MV-4-11 (cell line): ENCODE measurements at places on chromosomes 3 and 15.

- DNase-seq = no peak
Observed at GRCh38 chr3:117696851-117697407, 987.4 kb downstream of the TUSC7 start.

GRCh38 chr3:125645616-125646015, 50.3 kb upstream of the OSBPL11 start:
- peak; percentile 26 for DNase-seq

DNA sequence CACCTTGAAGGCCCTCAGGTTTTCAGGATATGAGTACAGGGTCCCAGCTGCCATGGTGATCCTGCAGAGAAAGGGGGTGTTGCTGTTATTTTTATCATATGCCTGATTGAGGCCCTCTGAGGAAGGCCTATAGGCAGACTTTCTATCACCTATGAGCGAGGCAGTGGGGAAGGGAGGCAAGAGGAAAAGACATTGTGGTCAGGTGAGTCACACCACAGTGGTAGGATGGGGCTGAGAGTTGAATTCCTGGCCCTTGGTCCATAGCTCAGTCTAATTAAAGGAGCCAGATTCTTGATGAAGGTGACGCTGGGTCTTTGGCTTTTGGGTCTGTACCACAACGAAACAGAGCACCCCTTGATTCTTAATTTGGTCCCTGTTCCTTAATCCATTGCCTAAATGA, 72.7 kb downstream of the ZNF621 start:
- DNase-seq = no peak

DNA sequence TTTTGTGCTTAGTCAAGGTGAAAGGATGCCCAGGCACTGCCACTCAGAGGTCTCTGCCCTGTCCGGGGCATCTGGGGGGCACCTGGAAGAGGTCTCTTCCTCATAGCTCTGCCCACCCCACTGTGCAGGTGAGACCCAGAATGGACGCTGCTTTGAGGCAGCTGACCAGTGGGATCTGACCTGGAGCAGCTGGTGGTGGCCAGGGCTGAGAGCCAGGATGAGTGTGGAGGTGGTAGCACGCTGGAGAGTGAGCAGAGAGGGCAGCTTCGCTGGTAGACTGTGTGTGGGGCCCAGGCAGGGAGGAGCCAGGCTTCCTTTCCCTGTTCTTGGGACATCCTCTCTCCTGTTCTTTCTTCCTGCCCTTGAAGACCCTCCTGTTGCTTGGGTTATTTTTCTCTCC, 32.2 kb upstream of the PLA2G4E start:
- no peak for DNase-seq

GRCh38 chr3:11603628-11604027, 40.1 kb downstream of the VGLL4 start:
- DNase-seq = peak; percentile 8

- no peak for DNase-seq
Observed at GRCh38 chr15:74369756-74370155, 2.3 kb upstream of the CYP11A1 start.

GRCh38 chr3:141547791-141548190, 61.0 kb downstream of the RASA2 start:
- DNase-seq = no peak

DNA sequence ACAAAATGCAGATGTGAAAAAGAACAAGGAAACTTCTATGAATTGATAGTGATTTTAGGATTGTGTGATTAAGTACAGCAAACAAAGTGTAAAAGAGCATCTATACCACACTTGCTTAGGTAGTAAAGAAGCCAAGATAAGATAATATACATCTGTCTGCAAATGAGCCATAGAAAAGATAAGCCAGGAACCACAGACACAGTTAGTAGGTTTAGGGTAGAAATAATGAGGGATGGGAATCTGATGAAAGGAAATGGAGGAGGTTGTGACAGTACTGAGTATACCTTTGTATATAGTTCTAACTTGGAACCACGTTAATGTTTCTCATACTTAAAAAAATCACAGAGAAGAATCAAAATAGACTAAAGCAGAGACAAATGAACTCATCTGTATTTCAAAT, 54.0 kb downstream of the TCF12 start:
- no peak for DNase-seq
